Smooth muscle cell of the brain vasculature (primary cell): ENCODE measurements at places on chromosomes 2 and 18.

DNA sequence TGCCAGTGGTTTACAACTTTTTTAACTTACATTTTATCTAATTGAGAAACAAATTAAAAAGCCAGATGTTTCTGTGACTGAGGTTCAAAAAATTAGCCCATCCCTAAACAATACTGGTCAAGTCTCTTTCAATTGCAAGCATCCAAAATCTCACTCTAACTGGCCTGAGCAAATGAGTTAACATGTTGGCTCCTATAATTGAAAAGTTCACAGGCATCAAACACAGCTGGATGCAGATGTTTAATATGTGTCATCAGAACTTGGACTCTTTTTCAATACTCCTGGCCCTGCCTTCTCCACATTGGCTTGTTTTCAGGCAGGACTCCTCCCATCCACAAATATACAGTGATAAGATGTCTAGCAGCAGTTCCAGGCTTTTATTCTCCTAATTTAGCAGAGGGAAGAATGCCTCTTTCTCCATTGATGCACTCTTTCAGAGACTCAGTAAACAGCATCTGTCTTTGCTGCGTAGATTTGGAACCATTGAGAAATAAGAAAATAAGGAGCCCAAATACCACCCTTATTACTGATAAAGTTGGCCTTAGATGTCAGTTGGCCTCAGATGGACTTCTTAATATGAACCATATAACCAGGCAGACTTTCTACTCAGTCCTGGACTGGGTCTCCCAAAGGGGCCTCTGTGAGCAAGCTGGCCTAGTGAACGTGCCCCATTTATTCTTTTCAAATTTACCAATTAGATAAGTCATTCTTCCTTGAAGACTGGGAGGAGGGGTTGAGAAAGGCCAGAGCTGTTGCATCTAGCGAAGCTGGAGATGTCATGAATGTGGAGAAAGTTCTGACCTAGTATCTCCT is 30.4 kb upstream of the FN1 start:
- DNase-seq, result no peak

GRCh38 chr2:126467367-126468054 is 188.4 kb upstream of the GYPC start:
- DNase-seq, result no peak

DNA sequence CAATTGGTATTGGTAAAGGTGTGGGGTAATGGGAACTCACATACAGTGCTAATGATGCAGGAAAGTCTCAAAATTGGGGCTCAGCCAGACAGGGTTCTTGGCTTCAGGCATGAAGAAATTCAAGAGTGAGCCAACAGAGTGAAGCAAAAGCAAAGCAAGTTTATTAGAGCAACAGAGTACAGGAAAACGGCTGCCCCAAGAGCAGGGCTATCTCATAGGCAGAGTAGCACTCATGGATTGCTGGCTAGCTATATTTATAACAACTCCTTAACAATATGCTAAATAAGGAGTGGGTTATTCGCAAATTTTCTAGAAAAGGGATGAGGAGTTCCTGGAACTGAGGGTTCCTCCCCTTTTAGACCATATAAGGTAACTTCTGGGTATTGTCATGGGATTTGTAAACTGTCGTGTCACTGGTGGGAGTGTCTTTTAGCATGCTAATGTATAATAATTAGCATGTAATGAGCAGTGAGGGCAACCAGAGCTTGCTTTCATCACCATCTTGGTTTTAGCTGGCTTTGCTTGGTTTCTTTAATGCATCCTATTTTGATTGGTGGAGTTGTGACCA is 233.8 kb upstream of the NOL4 start:
- DNase-seq, result no peak

GRCh38 chr18:69865776-69866175 is 81.9 kb downstream of the CD226 start:
- DNase-seq, result no peak

GRCh38 chr2:203330434-203330833 is 2.2 kb downstream of the ABI2 start:
- DNase-seq, result no peak
